ENCODE measurements at places on chromosomes 12 and 14.

DNA sequence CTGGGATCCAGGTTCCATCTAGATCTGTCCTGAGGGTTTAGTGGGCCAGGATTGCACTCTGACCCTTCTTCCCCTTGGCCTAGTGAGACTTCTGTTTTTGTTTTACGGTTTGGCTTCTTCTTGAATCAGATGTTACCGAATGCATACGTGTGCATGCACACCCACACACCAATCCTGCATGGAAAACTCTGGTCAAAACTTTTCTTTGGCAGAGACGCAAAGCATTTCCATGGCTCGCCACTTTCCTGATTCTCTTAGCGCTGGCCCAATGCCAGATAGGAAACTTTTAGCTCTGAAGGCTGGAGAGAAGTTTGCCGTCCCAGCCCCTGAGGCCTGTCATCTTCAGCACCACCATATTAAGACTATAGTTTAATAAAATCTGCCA lies 67.4 kb upstream of the ACTN1 start:
- DNase-seq, result peak; percentile 52

GRCh38 chr12:53034459-53034858 lies 15.4 kb upstream of the TNS2 start:
- DNase-seq, result no peak

DNA sequence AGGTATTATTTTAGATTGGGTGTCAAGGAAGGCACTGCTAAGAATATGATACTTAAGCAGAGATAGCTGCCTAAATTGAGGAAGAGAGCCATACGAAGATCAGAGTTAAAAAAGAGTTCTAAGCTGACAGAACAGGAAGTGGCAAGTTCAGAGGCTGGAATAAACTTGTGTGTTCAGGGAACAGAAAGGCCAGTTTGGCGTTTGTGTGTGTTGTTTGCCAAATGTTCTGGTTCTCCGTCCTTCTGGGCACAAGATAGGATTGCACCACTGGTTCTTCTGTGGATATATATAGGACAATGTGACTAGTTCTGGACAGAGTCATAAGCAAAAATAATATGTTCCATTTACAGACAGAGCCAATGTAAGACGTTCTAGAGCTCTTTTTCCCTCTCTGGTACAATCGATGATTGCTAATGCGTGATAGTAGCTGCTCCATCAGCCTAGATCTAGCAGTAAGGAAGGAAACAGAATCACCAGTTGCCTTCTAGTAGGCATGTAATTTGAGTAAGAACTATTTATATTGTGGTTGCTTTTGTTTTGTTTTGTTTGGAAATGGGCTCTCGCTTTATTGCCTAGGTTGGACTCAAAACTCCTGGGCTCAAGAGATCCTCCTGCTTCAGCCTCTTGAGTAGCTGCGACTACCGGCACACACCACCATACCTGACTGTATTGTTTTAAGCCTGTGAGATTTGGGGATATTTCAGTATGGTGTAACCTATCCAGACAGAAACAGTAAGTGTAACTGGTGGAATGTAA lies 7.4 kb downstream of the BBS10 start:
- peak; percentile 59 for DNase-seq

DNA sequence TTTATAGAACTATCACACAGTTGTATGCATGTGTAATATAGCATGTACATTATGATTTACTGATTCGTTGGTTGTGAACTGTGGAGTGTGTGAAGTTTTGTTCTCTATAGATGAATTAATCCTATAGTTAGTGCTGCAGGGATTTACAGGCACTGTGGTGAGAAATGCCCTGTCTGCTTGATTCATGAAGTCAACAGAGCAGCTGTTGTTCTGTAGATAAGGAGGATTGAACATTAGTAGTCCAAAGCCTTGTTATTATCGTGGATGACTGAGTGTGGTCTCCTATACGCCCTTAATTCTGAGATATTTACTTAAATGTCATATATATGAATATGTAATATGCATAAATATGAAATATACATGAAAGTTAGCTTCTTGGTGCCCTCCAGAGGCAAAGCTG lies 98.3 kb downstream of the DNAH10 start:
- DNase-seq, result no peak

- no peak for DNase-seq
Observed at GRCh38 chr12:14207905-14208551, 157.5 kb upstream of the ATF7IP start.

- peak; percentile 79 for DNase-seq
Observed at GRCh38 chr14:65164068-65164824, 61.9 kb upstream of the MAX start.

DNA sequence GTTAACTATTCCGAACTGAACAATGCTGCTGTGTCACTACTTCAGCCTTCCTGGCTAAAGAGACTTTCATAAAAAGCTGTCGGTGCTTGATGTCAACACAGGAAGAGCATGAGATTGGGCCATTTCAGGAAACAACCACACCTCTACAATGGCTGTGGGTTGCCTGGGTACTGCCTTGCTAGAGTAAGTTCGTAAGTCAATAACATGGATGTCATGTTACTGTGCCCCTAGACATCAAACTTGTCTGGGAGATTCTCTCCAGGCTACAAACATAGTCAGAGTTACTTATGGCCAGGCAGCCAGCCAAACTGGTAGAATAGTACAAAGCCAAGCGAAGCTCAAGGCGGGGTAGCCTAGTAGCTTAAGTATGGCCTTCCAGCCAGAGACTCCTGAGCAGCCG lies 23.1 kb downstream of the MAX start:
- peak; percentile 52 for DNase-seq

DNA sequence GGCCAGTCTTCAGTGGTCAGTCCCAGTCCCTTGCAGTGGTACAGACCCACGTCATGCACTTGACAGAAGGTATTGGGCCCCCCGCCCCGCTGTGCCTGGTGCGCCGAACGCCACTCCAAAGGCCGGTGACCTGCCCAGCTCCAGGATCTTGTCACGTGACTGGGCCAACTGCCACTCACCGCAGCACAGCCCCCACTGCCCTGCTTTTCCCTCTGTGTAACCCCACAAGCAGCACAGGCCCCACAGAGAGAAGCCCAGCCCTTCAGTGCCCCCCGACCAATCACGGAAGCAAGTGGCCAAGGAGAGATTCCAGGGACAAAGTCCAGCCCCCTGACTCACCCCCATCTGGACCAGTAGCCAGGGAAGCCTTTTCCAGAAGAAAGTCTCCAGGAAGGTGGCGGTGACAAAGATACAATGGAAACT lies 498 bp downstream of the GPR132 start:
- peak; percentile 71 for DNase-seq

DNA sequence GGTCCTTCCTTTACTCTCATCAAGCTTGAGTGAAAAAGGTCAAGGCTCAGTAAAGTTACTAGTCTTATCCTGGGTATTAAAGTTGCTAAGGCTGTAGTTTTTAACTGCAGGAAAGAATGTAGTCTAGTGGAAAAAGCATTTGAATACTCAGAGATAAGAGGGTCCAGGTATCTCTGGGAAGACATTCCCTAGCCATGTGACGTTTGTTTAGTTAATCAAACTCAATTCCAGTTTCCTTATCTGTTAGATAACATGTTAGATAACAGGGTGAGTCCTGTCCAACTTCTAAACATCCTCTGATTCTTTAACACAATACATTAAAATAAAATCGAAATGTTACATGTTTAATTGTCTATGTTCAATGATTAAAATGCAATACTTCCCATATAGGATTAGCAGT lies 720.7 kb upstream of the LMO3 start:
- no peak for DNase-seq

- DNase-seq, result no peak
Observed at GRCh38 chr14:71220462-71220861, 313.2 kb downstream of the PCNX1 start.

DNA sequence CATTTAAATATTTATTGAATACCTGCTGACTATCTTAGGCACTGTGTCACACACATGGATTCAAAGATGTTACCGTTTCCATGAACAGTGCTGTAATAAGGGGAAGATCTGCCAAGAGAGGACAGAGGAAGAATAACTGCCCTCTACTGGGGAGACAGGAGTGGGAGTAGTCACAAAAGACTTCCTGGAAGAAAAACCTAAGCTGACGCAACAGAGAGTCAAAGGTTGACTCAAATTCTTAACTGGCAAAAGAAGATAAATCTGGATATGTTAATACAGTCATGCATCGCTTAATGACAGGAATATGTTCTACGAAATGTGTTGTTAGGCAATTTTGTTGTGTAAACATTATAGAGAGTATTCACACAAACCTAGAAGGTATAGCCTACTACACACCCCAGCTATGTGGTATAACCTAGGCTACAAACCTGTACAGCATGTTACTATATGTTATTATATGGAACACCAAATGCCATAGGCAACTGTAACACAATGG lies 51.5 kb downstream of the DCAF5 start:
- DNase-seq, result peak; percentile 51

DNA sequence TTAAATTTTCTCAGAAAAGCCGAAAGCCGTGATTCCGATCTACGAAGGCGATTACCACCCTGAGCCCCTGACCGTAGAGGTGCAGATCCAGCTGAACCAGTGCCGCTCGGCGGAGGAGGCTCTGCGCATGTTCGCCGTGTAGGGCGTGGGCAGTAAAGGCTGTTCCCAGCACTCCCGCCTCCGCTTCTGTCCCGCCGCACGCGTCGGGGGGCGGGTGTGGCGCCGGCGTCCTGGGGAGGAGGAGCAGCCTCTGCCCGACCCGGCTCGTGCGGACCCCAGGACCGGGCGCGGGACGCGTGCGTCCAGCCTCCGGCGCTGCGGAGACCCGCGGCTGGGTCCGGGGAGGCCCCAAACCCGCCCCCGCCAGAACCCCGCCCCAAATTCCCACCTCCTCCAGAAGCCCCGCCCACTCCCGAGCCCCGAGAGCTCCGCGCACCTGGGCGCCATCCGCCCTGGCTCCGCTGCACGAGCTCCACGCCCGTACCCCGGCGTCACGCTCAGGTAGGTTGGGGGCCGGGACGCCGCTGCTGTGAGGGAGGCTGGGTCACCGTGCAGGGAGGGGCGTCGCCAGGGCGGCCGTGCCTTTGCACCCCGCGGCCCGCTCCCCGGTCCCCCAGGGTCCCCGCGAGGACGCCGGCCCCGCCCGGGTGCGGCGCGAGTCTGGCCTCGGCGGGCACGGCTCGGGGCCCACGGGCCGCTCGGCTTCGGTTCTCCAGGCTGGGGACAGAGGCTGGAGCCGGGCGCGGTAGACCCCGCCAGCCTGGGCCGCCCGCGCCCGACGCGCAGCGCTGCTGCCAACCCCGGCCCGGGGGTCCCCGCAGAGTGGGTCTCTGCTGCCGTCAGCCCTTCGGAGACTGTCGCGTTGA lies at the start of gene B3GNT4:
Gene B3GNT4 (plus strand): TSS at position 409 of the 866 bp plus-strand sequence. CDS start 910 bp downstream, outside the sequence.
- DNase-seq, result peak; percentile 72

Measured in suppressor macrophage (primary cell).